NCI-H524 treated with DMSO at 0.1 percent for 48 hours (cell line): ENCODE measurements at places on chromosomes 4 and X.

- no peak for DNase-seq
Observed at GRCh38 chr4:159155119-159155518, 52.2 kb downstream of the RAPGEF2 start.

DNA sequence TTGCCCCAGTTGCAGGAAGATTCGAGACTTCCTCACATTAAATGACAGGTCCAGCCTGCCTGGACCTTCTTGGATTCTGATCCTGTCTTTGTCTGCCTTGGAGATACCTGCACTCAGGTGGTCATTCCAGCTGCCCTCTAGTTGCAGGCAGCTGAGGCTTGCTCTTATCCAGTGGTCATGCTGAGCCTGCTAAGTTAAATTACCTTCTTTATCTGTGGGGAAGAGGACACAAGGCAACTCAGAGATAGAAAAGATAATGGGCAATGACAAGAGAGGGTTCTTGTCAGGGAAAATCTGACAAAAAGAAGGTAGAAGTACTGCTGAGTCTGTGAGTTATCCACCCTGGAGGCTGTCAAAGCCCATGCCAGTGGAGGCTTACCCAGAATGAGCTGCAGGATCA lies 401.4 kb downstream of the MID1IP1 start:
- no peak for DNase-seq

GRCh38 chr4:148447681-148448080 lies 5.5 kb upstream of the NR3C2 start:
- no peak for DNase-seq

DNA sequence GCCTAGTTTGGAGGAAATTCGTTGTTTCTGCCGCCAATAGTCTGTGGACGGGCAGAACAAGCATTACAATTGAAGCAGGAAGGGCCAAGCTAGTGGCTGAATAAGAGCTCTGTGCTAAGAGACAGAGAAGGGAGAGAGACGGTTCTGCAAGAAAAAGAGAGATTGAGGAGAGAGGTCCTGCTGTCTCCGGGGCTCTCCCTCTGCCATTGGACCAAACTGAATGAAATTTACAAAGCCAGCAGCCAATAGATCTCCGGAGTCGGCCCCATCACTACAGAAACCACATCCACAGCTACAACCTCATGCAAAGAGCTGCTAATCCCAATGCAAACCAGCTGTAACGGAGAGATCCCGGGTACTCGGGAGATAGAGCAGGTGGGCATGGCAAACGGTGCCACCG lies at the start of gene NLGN4X:
Gene NLGN4X, minus strand, starts transcription at position 148 of the 400 bp plus-strand sequence. CDS start 77,401 bp downstream, outside the sequence.
- peak; percentile 73 for DNase-seq

DNA sequence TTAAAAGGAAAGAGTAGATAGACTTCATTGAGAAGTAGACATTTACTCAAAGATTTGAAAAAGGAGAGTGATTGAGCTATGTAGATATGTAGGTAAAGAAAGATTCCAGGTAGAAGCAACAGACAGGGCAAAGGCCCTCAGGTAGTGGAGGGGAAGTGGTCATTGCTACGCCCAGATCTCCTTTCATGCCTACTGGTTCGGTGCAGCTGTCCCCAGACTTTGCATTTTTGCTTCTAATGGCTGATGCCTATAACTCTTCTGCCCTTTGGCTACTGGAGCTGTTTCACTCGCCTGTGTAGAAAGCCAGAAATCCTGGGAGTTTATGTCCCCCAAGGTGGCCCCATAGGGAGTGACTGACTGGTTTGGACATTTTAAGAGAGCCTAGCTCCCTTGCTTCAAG lies 16.9 kb upstream of the ARMCX2 start:
- no peak for DNase-seq

- no peak for DNase-seq
Observed at GRCh38 chr4:177255359-177255758, 54.3 kb upstream of the NEIL3 start.

GRCh38 chr4:122218762-122219161 lies 66.6 kb downstream of the BLTP1 start:
- no peak for DNase-seq

DNA sequence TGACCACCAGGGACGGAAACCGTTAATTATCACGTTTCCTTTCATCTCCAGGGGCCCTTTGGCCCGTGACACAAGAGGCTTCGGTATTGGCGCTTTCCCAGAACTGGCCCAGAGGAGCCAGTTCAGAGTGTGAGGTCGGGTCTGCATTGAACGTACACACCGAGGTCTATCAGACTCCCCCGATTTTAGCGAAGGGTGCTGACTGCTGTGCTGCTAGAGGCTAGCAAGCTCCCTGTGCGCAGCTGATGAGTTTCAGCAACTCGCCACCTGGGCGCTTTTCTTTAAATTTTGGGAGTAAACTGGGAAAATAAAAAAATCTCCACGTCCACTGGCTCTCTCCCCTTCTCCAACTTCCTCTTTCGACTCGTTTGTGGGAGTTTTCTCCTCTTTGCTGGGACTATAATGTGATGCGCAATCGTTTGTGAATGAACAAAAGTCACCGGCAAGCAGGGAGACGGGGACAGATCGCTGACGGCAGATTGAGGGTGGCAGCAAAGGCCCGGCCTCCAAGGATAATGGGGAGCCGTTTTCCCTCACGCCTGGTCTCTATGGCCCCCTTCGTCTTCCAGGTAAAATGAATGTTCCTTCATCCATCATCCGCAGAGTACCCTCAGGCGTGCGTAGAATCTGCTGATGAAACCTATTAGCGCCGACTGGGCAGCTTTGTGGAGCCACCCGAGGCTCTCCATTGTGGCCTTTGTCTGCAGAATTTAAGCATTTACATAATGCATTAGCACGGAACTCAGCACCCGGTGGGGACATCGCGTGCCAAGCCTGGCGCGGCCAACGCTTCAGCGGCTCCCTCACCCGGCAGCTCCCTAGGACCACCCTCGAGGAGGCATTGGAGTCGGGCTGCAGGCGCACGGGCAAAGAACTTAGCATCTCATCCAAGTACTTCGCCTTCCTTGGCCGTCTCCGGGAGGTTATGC lies 1.6 kb upstream of the LRAT start:
- no peak for DNase-seq
